ENCODE measurements at places on chromosomes 3 and 15.

GRCh38 chr3:12964711-12965612 lies 108.3 kb downstream of the IQSEC1 start:
- DNase-seq = peak; percentile 20

DNA sequence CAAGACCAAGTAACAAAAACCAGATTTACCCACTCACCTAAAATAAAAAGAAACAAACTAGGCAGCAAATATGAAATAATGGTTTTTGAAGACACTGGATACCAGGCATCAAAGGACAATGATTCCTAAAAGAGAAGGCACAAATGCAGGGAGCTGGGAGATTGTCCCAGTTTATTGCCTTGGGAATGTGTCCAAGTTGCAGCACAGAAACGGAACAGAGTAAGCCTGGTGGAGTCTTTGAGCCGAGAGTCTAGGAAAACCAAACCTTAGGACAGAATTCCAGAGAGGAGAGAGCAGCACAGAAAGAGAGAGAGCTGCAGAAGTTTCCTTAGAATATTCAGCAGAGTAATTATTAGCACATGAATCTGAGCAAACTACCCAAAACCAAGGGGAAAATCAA lies 7.8 kb upstream of the ARF4 start:
- DNase-seq = no peak

DNA sequence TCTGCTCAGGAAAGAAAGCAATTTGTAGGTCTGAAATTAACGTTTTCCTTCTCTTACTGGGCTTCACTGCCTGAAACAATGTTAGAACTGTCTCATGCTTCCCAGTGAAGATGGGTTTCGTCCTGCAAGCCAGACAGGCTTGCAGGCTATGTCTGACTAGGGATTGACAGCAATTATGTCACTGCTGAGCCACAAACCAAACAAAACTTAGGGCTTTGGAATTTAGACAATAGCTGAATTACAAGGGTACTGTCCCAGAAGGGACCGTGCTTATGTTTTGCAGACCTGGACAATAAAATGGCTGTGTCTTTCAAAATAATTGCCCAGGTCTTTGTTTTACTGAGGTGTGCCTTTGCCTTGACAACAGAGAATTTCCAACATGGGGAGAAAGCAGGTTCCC lies 46.3 kb upstream of the CCDC80 start:
- DNase-seq = no peak

DNA sequence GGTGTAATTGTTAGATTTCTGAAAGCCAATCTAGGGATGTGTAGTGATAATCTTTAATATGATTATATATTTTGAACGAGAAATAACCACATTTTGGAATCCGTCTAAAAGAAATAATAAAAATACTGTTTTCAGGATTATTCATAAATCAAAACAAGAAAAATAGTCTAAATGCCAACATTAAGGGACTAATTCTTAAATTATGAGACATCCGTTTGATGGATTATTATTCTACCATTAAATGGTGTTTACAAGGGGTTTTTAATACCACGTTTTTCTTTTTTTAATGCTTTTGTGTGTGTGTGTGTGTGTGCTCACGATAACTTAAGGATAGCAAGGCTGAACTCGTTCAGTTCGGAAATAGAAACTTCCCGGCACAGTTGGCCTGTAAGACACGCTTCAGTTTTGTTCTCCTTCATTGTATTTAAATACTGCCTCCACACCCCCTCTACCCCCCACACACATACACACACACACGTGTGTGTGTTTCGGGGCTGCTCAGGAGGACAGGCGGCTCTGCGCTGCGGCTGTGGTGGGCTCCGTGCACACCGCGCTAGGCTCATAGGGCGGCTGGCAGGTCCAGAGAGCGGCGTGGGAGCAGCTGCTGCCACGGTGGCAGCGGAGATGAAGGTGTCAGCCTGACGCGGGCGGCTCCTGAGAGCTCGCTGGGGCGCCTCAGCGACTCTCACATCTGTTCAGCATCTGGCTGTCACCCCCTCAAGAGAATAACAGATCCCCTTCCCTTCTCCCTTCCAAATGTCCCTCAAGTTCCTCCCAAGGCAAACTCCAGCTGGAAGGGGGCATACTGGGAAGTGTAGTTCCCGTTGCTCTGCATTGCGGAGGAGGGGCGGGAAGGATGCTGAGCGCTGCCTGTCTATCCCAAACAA lies 23.0 kb upstream of the ANP32A start:
- DNase-seq = no peak

DNA sequence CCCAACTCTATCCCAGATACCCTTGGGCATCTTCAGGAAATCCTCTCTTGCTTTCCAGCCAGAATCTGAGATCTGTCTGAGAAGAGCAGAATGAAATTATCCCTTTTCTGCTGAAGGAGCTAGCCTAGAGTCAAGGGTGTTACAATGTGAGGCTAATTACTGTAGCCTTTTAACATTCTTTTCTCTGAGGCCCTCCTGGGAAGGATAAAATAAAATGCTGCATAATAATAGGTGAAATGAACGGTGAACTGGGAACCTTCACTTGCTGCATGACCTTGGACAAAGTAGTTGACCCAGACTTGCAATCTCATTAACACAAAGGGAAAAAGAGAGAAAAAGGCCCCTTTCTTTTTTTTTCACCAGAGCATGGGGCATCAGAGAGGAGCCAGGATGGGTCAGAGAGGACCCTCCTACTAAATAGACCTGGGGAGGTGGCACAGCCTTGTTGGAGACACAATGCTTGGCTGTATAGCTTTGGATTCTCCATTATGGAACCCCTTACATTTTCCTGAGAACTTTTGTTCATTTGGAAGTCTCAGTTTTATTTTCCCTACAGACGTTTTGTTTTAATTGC lies 137.0 kb upstream of the LIPC start:
- DNase-seq = no peak

DNA sequence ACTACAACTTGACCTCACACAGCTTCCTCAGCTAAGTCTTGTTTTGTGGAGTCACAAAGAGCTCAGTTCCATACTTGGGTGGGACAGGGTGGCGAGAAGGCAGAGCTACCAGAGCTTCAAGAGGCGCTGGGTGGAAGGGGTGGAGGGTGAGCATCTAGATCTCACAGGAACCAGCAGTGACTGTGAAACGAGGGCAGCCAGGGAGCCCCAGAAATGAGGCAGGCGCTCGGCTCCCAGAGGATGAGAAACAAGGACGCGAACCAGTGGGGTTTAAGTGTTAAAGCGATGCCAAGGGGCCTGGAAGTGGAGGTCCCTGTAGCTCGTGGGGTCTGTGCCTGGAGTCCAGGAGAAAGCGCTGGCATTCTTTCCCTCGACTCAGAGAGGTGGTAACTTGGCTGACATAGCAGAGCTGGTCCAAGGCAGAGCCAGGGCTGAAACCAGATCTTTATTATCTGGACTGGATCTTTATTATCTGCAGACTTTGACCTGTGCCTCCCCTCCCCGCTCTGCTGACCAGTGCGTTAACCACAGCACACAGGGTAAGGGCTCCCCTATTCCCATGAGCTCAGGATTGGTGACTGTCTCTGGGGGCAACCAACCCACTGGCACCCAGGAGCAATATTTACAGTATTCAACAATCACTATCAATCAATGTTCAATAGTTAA lies 26.2 kb upstream of the TRPM1 start:
- no peak for DNase-seq

GRCh38 chr3:98952404-98952803 lies 50.9 kb upstream of the DCBLD2 start:
- DNase-seq = no peak

GRCh38 chr3:43542328-43543043 lies 79.3 kb downstream of the ANO10 start:
- DNase-seq = no peak

DNA sequence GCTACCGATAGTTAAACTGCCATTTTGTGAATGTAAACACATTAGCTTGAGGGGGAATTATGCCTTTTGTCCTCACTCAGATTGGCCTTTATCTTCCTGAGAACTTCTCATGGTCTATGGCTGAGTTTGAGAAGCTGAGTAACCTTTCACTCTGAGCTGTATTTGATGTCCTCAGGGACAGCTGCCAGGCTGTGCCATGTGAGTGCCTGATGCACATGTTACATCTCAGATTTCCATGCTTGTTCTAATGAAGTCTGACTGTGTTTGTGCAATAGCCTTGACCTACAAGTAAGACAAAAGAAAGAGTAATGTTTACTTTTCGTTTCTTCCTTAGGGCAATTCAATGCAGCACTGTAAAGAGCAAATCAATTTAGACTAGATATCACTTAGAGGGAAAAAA lies 44.1 kb upstream of the ARL6 start:
- no peak for DNase-seq

DNA sequence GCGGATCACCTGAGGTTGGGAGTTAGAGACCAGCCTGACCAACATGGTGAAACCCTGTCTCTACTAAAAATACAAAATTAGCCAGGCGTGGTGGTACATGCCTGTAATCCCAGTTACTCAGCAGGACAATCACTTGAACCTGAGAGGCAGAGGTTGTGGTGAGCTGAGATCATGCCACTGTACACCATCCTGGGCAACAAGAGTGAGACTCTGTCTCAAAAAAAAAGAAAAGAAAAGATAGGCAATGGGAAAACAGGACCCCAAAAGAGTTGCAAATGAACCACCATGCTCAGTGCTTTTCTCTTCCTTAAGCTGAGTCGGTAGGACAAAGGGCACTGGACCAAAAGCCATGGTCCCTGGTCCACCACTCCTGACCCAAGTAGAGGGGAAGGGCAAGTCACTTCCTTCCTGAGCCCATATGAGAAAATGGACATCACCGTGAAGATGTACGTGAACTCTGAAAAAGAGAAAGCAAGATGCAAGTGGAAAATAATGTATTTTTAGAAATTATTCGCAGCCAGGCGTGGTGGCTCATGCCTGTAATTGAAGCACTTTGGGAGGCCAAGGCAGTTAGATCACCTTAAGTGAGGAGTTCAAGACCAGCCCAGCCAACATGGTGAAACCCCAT lies 2.6 kb downstream of the ITGB5 start:
- DNase-seq = no peak

GRCh38 chr3:193783166-193783896 lies 190.3 kb downstream of the OPA1 start:
- DNase-seq = no peak

DNA sequence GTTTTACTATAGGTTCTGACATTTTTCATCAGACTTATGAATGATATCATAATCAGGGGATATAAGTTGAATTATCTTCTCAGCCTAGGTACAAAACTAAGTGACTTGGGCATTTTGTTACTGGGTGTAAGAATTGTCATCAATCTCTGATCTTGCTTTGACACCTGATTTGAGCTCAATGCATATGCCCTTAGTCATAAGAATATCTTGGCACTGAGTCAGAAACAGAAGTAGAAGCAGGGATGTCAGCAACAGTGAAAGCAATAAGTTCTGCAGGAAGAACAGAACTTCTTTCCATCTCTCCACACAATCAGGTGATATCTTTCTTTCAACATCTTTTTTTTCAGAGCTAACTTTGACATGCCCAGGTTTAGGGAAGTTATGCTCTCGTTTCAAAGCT lies 14.6 kb downstream of the SLITRK3 start:
- no peak for DNase-seq

- DNase-seq = no peak
These were observed 152.3 kb downstream of the ZBTB20 start for GRCh38 chr3:114994554-114995341.

DNA sequence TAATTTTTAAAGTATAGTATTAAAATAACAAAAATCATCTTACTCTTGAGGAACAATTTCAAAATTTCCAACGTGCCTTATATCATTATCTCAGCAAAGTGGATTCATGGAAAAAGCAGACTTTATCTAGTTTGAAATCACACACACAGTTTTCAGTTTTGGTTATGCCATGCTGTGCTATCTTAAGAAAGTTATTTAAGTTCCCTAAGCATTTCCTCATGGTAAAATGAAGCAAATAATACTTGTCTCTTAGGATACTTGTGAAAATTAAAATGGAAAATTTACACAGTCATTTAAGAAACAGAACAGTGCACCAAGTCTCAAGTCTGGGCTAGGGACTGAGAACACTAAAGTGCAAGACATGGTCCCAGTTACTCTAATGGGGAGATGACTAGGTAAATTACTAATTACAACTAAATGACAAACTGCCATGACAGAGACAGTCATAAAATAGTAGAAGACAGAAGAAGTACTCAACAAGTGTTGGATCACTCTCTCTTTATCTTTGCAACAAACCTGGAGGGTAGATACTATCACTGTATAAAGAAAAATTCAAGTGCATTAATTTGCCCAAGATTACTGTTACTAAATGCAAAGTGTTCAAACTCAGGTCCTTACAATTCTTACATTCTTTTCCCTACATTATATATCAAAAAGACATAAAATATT lies 44.8 kb downstream of the DMXL2 start:
- DNase-seq = no peak

- no peak for DNase-seq
These were observed 302.1 kb upstream of the TPRG1 start for GRCh38 chr3:188869628-188870027.

- no peak for DNase-seq
These were observed 939 bp upstream of the ULK3 start for GRCh38 chr15:74843891-74844299.

DNA sequence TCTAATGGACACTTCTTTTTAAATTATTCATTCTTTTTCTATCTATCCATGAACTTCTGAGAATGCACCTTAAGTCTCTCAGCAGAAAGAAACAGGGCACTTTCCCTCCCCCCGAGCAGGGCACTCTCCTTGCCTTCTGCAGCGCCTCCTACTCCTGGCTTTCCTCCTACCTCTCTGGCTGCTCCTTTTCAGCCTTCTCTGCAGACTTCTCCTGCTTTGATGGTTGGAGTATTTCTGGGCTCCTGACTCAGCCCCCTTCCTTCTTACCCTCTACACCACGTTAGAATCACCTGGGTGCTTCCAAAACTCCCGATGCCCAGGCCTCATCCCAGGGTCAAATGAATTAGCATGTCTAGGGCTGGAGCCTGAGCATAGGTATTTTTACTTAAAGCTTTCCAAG lies 3.4 kb downstream of the SCN5A start:
- no peak for DNase-seq

- no peak for DNase-seq
These were observed 166.0 kb upstream of the COL8A1 start for GRCh38 chr3:99472385-99472784.

GRCh38 chr15:42832576-42832975 lies 88.0 kb downstream of the TTBK2 start:
- DNase-seq = no peak

DNA sequence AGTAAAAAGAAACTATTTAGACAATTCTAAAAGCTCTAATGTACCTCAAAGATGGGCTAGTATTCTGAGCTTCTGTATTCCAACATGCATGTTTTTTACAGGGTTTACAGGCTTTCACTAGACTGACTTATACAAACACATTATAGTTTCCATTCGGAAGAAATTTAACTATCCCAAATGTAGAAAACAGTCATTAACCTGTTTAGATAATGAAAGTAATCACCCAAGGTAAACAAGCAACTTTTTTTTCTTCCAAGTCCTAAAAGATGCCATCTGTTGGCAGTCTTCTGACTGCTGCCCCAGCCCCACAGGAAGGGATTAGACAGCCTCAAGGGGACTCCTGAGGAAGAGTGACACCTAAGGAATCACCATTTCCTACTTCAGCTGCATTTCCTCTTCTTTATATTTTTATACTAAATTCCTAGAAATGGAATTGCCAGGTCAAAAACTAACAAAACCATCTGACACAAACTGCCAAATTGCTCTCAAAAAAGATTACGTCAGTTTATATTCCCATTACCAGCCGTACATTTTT lies 25.5 kb downstream of the SIN3A start:
- no peak for DNase-seq

DNA sequence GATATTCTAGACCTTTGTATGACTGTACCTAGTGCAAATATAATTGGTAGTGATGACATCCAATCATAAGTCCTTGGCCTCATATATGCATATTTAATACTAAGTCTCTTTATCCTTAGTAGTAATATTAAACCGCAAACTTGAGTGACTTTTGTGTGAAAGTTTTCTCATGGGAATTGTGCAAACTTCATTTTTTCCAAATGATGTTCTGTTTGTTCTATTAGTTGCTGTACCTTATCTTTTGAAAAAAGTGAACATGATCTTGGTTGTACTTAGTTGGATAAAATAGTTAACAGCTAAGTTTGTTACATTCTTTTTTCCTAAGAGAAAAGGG lies 43.2 kb downstream of the TMEM45A start:
- DNase-seq = no peak

Data from Right ventricle myocardium superior (tissue), 1 donor.